Cardiac muscle cell (in vitro differentiated cells and primary cell): ENCODE measurements at places on chromosomes 4 and X. TPM values are rescaled to one million over a fixed set of nuclear protein-coding genes. Genes with fewer than 3 reads are reported as not detected.

CT47B1 gene
- total RNA-seq, result not detected in 2 replicates

CENPVL2 gene
- 1.4 TPM in 2 replicates for total RNA-seq

ARHGAP6 gene
- total RNA-seq, result 18.5 and 45.0 TPM in 2 replicates

HSFX2 gene
- total RNA-seq, result not detected in 2 replicates

MUC7 gene
- total RNA-seq, result not detected in 2 replicates

ZNF711 gene
- 11.4 and 21.8 TPM in 2 replicates for total RNA-seq

DCHS2 gene
- total RNA-seq, result 0.09 and 0.11 TPM in 2 replicates

MAGEA8 gene
- total RNA-seq, result not detected in 2 replicates

BEX2 gene
- total RNA-seq, result 113 and 142 TPM in 2 replicates

DNA sequence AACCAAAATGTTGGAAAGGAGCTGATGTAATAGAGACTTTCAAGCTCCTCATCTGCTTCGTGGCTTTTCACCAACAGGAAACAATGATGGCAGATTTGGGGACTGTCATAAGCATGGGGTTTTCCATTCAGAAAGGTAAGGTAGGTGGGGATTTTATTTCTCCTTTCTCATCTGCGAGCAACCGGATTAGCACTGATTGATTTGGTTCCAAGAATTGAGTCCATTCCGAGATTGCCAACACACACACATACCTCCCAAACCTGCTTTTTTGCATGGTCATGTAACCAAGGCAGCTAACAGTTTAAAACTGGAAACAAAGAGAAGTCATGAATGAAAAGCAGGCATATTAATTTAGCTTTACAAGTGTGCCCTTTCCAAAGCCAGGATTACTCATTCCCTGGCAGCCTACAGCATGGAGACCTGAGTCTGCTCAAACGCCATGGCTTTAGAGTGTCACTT lies 63.0 kb upstream of the LNX1 start:
- H3K36me3 ChIP-seq, result no peaks in the 10 kb centered on the region
- H3K27ac ChIP-seq, result no peak overlapping the region
- peak; percentile 29 for DNase-seq
- H3K27me3 ChIP-seq, result no peaks in the 10 kb centered on the region
- peaks cover 7% of the 10 kb centered on the region for H3K4me1 ChIP-seq

- no peaks in the 10 kb centered on the region for H3K27me3 ChIP-seq
- no peak overlapping the region for H3K27ac ChIP-seq
- H3K4me1 ChIP-seq, result no peaks in the 10 kb centered on the region
Measured at GRCh38 chr4:182486881-182487280, 243.7 kb downstream of the TENM3 start.

GRCh38 chr4:8439914-8440491 lies 520 bp downstream of the ACOX3 start:
- no peaks in the 10 kb centered on the region for H3K27me3 ChIP-seq
- H3K36me3 ChIP-seq, result no peaks in the 10 kb centered on the region
- peak overlapping the region; percentile 91 for H3K27ac ChIP-seq
- peak overlapping the region; percentile 95 for H3K4me3 ChIP-seq

DNA sequence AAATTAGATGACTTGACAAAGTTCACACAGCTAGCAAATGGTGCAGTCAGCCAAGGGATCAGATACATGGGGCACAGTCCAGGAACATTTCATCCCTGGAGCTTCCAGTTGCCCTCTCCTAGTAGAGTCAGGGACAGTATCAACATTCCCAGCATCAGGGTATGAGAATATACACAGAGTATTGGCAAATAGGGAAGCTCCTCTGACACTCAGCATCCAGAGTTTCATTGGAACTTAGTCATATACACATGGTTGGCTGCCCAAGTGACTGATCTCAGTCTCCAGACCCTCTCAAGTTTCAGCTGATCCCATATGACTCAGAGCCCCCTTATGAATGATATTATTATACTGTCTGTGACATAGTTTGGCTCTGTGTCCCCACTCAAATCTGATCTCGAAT lies 13.7 kb upstream of the KCTD8 start:
- H3K4me3 ChIP-seq, result no peak overlapping the region
- H3K27ac ChIP-seq, result no peak overlapping the region
- peaks cover 8% of the 10 kb centered on the region for H3K27me3 ChIP-seq
- peaks cover 15% of the 10 kb centered on the region for H3K4me1 ChIP-seq
- no peak for DNase-seq

GRCh38 chr4:19329077-19329476 lies 922.6 kb upstream of the SLIT2 start:
- H3K27me3 ChIP-seq, result no peaks in the 10 kb centered on the region
- H3K4me1 ChIP-seq, result no peaks in the 10 kb centered on the region
- H3K4me3 ChIP-seq, result no peak overlapping the region
- H3K27ac ChIP-seq, result no peak overlapping the region
- H3K36me3 ChIP-seq, result no peaks in the 10 kb centered on the region

DNA sequence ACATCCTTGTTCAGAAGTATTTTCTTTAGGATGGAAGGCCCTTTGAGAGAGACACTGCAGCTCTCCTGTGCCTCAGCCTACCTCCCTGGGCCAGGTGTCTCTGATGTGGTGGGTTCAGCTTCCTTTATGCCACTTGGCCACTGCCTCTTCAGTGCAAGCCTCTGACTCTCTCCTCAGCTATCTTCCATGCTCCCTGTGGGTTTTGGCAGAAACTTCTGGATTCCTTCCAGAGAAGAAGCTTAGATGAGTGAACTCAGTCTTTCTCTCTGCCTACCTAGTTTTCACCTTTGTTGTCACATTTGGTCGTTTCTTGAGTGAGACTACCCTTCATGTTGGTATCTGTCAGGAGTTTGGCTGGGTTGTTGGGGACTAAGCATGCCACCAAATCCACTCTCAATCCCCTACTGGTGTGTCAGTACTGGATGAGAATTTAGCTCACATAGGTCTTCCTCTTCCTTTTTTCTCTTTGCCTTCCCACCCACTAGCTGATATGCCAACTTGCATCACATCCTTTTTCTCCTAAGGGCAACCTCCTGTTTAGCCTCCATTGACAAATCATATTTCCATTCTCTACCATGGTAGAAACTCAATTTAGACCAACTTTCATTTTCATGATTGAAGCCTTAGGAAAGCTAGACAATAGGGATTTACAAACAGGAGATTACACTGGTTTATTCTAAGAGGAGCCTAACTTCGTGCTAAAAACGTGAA lies 32.0 kb downstream of the IL15 start:
- no peaks in the 10 kb centered on the region for H3K36me3 ChIP-seq
- no peak overlapping the region for H3K4me3 ChIP-seq
- H3K4me1 ChIP-seq, result no peaks in the 10 kb centered on the region
- DNase-seq, result no peak

GRCh38 chr4:76980261-76980660 lies 30.7 kb downstream of the SEPTIN11 start:
- peaks cover 10% of the 10 kb centered on the region for H3K4me1 ChIP-seq
- DNase-seq, result no peak
- H3K4me3 ChIP-seq, result no peak overlapping the region
- no peaks in the 10 kb centered on the region for H3K36me3 ChIP-seq
- no peaks in the 10 kb centered on the region for H3K27me3 ChIP-seq
- no peak overlapping the region for H3K27ac ChIP-seq

DNA sequence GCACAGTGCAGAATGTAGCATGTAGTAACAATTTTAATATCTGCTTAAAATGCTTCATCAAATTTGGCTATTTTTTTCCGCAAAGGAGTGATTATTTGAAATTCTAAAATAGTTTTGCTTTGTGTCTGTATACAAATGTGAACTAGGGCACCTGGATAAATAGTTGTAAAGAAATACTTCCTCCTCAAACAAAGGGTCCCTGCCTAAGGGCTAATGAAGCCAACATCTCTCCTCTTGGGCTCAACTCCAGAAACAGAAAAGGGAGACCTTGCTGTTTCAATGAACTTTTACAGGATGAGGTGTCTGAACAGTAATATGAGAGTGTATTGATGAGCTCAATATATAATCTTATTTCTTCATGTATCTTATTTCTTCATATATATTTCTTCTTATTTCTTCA lies 30.8 kb upstream of the SCOC start:
- H3K27ac ChIP-seq, result no peak overlapping the region
- no peak overlapping the region for H3K4me3 ChIP-seq
- H3K4me1 ChIP-seq, result no peaks in the 10 kb centered on the region

- H3K27ac ChIP-seq, result no peak overlapping the region
- no peak for DNase-seq
- no peaks in the 10 kb centered on the region for H3K27me3 ChIP-seq
- H3K36me3 ChIP-seq, result peaks cover 4% of the 10 kb centered on the region
- no peak overlapping the region for H3K4me3 ChIP-seq
Measured at GRCh38 chr4:140863197-140863596, 107.0 kb upstream of the TBC1D9 start.

- no peaks in the 10 kb centered on the region for H3K4me1 ChIP-seq
- no peaks in the 10 kb centered on the region for H3K27me3 ChIP-seq
- no peak for DNase-seq
- no peak overlapping the region for H3K4me3 ChIP-seq
Measured at GRCh38 chr4:8308856-8309771, 39.6 kb downstream of the HTRA3 start.

- H3K27ac ChIP-seq, result no peak overlapping the region
- no peak overlapping the region for H3K4me3 ChIP-seq
- DNase-seq, result no peak
Measured at GRCh38 chrX:13511241-13511943, 58.0 kb upstream of the EGFL6 start.

DNA sequence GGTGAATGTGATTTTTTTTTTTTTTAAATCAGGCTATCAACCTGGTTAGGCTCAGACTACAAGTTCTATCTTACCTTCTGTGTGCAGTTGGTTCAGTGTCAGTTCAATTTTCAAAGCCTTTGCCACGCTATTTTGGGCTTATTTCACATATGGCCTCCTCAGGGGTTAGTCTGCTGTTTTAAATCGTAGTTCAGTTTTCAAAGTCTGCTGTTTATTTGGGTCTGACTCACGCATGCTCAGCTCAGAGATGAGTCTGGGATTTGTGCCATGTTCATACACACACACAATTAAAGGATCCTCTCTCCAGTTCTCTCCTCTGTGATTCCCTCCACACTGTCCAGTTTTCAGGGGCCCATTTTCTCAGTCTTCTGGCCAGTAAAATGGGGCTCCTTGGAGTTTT lies 32.3 kb upstream of the ZFX start:
- no peak for DNase-seq
- H3K4me1 ChIP-seq, result no peaks in the 10 kb centered on the region
- no peaks in the 10 kb centered on the region for H3K36me3 ChIP-seq
